Caudate nucleus (tissue), 63 donors: ENCODE measurements at places on chromosomes 5 and 9.

DNA sequence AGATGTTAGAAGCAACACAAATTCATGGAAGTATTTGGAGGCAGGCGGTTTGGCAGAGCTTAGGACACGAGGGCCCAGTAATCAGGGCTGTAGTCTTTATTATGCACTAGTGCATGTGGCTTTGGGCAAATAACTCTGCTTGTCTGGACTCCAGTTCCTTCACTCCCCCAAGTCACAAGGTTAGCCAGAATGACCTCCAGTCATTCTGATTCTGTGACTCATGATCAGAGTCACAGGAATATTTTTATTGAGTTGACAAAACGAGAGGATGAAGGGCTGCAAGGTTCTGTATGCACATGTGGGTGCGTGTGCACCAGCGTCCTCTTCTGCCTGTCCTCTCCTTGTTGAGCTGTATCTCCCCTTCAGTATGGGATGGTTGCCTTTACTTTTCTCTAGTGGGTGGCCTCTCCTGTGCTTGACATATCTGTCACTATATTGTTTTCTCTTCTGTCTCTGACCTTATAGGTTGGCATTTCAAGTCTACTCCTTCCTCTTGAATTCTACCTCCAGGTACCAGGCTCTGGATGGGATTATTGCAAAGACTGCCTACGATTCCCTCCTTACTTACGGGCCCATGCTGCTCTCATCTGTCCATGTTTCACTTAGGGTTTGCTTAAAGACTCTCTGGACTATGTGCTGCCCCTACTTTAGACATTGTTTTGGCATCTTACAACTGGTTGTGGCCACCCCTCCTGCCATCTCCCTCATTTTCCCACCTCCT, 94.6 kb downstream of the KDM4C start:
- DNase-seq, result no peak

DNA sequence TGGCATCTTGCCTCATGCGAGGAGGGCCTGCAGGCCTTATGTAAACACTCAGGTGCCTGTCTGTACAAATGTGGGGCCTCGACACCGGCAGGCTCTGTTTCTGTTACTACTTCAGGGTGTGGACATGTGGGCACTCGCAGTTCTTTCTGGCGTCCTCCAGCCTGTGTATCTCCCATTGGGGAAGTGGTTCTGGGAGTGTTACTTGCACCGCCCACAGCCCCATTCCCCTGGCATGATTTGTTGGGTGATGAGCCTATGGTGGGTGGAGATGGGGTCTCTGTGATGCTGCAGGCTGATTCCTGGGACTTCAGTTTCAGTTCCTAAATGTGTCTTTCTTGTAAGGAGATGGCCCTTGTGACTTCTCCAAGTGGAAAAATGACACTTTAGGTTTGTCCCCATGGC, 82.1 kb upstream of the PITX1 start:
- no peak for DNase-seq

- no peak for DNase-seq
These were observed 21.9 kb upstream of the ANXA6 start for GRCh38 chr5:151179489-151179840.

- no peak for DNase-seq
These were observed 518 bp downstream of the ZDHHC12 start for GRCh38 chr9:128723352-128723865.

- no peak for DNase-seq
These were observed 103.0 kb upstream of the ERCC6L2 start for GRCh38 chr9:95772320-95773052.

GRCh38 chr9:8730618-8731017, 931.0 kb upstream of the DMAC1 start:
- no peak for DNase-seq

DNA sequence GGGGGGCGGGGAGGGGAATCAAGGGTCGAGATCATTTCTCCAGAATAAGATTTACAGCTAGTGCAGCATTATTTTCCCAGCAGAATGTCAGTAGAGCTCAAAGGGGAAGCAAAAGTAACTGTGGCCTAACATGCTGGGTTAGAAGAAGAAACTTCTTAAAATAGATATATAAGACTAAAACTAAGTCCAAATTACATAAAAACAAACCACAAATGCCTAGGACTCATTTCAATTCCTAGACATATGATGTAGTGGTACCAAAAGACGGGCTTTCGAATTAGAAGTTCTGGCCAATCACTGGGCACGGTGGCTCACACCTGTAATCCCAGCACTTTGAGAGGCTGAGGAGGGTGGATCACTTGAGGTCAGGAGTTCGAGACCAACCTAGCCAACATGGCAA, 20.8 kb upstream of the MELK start:
- no peak for DNase-seq

DNA sequence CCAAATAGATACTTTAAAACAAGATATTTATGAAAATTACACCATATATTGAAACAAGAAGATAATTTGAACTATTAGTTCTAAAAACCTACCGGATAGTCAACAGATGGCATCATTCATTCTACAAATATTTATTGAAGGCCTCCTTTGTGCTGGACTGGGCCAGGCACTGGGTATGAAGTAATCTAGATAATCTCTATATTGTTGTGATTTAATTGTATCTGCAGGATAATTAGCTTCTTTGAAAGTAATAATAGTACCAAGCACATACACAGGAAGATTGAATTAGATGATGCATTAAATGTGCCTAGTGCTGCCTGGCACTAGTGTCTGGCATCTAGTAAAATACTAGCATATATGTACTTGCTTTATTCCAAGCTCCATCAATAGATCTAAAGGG, 735.2 kb upstream of the DMAC1 start:
- no peak for DNase-seq

GRCh38 chr9:123399803-123400378, 43.9 kb downstream of the CRB2 start:
- DNase-seq, result no peak

DNA sequence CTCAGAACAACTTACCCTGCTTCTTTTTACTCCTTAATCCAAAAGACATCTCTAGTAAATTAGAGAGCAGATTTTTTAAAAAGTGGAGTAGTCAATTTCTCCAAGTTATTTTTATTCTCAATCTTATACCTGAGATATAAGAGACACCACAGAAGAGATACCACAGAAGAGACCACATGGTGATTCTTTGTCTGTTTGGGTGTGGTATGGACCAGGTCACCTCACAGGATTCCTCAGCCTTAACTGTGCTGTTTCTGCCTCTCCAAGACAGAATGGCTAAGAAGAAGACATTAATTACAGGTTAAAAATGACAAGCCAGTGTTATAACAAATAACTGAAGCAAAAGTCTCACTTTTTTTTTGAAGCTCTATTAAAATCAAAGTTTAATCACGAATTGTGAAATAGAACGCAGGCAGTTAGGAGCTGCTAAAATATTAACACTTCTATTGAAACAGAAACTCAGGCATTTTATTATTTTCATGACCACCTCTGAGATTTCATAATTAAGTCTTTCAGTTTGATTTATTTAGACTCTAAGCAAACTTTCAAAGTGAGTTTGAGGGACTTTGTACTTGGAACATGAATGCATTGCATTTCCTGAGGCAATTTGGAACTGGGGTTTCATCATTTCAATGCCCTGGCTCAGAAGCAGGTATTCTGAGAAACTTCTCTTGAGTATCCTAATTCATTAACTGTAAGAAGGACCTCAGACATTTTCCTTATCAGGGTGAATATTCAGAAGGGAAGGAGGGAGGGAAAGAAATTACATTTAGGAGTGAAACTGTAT, 280.7 kb downstream of the KCTD16 start:
- DNase-seq, result no peak

DNA sequence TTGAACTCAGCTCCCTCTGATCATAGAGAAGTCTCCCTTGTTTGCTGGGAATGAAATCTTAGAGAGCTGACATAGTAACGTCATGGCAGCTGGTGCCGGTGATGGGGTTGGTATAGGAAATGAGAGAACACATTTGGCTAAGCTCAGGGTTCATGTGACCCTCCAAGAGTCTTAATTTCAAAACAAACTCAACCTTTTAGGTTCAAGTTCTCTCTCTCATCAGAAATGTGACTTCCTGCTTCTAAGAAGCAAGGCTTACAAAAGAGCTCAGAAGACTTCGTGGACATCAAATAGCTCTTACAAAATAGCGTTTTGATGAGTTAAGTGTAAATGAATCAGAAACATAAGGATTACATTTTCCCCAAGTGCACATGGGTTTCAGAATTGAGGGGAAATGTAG, 97.3 kb downstream of the PAPPA start:
- DNase-seq, result no peak

DNA sequence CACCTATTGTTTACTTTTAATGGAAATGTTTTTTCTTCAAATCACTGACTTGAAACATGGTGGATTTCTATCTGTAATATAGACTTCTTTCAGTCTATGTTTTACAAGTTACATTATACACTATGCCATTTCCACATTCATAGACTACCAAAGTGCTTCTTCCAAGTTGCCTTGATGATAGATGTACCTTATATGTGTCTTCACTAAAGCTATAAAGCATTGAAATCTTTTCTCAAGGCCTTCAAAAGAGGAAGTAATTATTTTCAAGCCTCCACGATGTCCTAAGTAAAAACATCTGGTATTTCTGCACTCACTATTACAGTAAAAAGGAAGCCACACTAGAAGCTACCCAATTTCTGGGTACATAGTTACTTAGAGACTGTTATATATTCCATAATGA, 113.3 kb downstream of the FGF10 start:
- DNase-seq, result no peak

DNA sequence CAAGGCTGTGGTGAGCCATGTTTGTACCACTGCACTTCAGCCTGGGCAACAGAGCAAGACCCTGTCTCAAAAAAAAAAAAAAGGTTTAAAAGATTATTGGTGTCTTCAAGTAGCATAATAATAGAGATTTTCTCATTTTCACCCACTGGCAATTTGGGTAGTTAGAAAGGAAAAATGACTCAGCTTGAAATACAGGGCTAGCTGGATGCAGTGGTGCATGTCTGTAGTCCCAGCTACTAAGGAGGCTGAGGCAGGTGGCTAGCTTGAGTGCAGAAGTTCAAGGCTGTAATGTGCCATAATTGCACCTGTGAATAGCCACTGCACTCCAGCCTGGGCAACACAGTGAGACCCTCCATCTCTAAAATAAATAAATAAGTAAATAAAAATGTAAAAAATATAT, 111.1 kb downstream of the ARRDC3 start:
- DNase-seq, result no peak

GRCh38 chr5:125197321-125197720, 450.9 kb upstream of the ZNF608 start:
- DNase-seq, result no peak

GRCh38 chr9:68533678-68534077, 7.0 kb downstream of the TMEM252 start:
- no peak for DNase-seq
